AG04449 (cell line): ENCODE measurements at places on chromosomes 16 and 17.

DNA sequence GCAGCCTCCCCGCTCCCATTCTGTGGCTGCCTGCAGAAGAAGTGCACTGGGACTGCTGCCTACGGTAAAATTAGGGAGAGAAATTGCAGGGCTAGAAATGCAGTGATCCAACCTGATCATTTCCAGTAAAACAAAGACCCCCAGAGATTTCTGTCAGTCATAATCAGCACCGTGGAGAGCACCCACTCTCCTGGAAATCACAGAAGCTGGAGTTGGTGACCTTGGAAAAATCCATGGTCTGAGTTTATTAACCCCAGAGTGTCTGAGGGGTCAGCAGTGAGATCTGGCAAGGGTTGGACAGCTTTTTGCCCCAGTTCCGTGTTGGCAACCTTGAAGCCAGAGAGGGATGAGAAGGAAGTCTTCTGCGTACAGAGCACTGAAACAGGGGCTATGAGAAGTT lies 7.8 kb downstream of the SYCE1L start:
- no peak for DNase-seq

DNA sequence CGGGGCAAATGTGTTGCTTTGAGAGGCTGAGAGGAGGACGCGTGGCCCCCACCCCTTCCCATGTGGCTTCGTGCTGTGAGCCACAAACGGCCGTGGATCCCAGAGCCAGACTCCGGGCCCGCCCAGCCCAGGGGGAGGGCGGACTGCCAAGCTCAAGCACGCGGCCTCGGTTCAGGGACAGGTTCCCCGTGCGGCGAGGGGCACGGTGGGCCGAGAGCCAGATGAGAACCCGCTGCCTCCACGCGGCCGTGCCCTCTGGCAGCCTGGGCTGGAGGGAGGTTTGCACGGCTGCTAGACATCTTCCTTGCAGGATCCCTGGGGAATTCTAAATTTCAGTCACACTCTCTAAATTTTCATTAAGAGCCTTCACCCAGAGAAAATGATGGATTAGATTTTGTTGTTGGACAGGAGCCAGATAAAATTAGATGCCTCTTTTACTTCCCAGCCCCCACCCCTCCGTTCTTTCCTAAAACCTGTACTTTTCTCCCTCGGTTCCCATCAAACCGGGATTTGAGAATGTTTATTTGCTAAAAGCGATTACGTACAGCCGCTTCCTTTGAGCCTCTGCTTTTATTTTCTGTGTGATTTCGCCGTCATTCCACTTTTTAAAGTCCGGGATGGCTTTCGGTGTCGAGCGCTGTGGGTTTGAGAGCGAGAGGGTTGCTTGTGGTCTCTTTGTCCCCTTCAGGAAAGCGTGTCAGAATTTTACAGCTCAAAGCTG lies 25.0 kb upstream of the GNG13 start:
- no peak for DNase-seq

GRCh38 chr16:58098207-58099096 lies 30.7 kb downstream of the CFAP20 start:
- no peak for DNase-seq

DNA sequence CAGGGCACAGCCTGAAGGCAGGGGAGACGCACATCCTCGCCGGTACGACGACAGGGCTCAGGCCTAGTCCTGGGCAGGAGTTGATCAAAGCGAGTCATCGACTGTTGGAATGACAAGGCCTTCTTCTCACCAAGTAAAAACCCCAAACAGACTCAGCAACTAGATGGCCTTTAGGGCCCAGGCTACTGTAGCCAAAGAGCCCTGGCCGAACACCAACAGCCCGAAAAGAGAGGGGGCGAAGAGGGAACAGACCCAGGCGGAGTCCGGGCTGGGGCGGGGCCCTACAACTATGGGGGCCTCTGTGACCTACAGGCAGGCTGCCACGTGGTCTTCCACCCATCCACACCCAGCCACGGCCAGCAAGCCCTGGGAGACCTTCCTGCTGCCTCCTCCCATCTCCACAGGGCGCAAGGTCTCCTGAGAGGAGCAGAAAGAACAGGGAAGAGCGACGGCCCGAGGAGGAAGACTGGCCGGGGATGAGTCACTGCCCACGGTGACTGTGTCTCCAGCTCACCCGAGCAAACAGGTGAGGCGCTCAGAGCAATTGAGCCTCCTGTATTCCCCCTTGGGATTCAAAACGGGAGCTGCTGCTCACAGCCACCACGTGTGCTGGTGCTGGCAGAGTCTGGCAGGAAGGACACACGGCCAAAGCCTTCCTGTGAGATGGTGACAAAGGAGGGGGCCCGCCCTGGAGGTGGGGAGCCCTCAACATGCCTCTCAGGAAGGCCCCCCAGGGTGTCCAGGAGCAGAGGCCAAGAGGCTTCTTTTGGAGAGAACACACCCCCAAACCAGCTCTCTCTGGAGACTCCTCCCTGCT lies 17.7 kb downstream of the SLC16A3 start:
- DNase-seq: no peak

- DNase-seq: no peak
These were observed 374.6 kb upstream of the HSBP1 start for GRCh38 chr16:83433201-83433600.

DNA sequence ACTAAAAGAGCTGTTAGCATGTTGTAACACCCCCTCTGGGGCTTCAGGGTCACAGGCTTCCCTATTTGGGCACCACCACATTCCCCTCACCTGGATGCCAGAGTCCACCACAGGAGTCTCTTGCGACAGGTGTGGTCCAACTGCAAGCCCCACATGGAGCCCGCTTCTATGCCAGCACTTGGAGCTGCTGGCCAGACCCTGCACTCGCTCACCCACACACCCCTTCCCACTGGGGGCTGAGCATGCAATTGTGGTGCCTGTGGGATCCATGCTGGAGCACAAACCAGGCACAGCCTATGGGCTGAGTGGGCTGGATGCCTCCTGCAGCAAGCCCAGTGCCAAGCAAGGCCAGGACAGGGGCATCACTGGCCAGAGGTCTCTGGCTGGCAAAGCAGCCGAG lies 6.0 kb upstream of the BLMH start:
- DNase-seq: no peak

DNA sequence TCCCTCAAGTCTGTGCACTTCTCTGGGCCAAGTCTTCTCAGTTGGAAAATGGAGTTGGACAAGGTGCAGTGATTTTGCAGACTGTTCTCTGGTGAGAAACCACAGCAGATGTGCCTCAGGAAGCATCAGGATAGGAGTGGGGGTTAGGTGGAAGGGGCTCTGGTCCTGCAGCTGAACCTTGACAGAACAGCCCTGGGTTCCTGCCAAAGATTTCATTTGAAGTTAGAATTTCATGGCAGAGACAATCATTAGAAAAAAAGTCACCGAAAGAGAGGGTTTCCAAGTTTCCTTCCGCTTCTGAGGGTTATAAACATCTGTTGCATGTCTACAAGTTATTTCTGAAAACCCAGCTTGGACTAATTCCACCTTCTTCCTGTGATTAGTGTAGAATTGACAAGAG lies 80.4 kb upstream of the IRX3 start:
- DNase-seq: no peak

DNA sequence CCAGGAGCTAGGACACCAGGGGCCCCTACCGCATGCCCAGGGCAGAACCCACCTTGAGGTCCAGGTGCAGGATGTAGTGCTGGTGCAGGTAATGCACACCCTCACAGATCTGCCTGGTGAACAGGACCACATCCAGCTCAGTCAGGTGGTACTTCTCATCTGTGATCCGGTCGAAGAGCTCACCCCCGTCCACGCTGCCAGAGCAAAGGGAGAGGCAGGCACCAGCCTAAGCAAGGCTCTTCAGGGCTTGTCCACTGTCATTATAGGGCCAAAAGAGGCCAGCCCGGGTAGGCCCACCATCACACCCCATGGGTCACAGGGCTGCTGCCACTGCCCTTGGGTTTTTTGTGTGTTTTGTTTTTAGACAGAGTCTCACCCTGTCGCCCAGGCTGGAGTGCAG lies 21.0 kb downstream of the MYLK3 start:
- no peak for DNase-seq

DNA sequence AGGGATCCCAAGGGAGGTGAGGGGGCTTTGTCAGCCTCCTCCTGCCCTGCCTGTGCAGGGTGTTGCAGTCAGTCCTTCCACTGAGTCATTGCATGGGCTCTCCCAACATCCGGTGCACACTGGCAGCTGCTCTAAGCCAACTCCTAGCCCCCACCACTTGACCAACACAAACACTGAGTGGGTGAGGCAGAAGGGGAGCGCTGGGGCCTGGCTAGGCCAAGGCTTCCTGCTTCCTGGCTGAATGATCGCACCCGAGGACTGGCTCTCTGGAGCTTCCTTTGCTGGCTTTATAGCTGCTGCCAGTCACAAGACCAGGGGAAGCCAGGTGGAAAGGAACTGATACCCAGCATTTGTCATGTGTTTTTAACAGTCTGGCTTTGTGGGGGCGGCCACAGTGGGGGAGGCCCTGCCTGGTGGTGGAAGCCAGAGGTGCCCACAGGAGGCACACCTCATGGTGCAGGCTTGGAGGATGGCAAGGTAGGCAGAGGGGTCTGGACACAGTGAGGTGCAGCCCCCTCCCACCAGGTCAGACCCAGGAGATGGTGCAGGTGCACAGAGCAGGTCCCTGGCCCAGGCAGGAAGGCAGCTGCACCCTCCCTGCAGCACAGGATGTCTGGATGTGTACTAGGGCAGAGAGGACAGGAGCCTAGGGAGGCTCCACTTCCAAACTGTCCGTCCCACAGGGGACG lies 6.8 kb downstream of the MPG start:
- peak; percentile 70 for DNase-seq

DNA sequence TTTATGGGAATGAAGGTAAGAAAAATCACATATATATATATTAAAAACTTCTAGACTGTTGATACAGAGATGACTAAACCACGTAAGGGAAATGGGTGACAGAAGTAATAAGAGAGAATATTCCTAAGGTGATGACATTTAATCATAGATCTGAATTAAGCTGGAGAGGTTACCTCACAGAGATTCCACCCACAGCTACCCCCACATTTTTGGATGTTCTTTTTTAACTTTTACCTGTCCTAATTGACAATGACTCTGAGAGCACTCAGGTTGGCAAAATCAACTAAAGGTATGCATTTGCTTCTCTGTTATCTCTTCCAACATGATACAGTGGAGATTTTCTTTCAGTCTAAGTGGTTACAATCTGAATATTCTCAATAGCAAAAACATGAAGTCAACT lies 1280.6 kb downstream of the CDH11 start:
- DNase-seq: no peak

DNA sequence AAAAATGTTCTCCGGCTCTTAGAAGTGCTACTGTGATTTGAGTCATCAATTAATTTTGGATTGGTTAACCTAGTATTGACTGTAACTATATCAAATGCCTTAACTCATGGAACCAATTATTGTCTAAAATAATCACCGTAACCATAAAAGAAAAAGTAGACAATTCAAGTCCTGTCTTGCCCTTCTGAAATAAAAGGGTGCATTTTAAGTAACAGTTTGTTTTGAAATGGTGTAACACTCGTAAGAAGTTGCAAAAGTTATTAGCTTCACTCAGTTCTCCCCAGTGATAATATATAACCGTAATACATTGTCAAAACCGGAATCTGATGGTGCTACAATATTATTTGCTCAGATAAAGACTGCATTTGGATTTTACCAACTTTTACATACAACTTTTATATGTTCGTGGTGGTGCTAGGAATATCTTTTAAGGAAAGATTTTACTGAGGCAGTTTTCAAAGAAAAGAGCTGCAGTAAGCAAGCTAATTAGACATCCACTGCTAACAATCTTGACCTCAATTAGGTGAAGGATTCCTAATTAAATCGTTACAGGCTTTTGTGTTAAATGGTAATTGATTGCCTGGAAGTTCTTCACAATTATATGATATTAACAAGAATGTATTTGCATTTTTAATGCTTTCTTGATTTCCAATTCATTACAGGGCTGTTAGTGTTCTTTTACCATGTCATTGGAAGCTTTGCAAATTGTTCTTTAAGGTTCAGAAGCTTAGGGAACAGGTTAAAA lies 413.1 kb upstream of the MON1B start:
- DNase-seq: no peak

- DNase-seq: no peak
These were observed 164.6 kb downstream of the CYLD start for GRCh38 chr16:50906454-50906853.

GRCh38 chr17:63500543-63501390 lies 22.4 kb upstream of the KCNH6 start:
- no peak for DNase-seq

GRCh38 chr17:7440834-7441195 lies 1.5 kb downstream of the FGF11 start:
- DNase-seq: no peak

GRCh38 chr17:82892899-82893565 lies 53.2 kb upstream of the ZNF750 start:
- no peak for DNase-seq

GRCh38 chr17:1031711-1032110 lies 34.8 kb downstream of the TIMM22 start:
- no peak for DNase-seq

DNA sequence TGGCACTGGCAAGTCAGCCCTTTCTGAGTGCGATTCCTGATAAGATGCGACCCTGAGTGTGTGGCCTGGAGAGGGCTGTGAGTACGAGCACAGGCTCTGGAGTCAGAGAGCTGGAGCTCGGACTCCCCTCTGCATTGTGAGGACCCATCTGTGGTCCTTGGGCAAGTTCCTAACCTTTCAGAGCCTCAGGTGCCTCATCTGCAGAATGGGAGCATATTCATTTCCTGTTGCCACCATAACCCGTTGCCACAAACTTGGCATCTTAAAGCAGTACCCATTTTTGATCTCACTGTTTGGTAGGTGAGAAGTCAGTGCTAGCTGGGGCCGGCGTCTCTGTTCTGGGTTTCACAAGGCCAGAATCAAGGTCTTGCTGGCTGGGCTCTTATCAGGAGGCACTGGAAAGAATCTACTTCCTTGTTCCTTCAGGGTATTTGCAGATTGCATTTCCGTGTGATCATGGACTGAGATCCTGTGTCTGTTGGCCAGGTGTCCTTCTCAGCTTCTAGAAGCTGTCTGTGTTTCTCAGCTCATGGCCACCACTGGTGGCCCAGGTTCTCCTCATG lies 20.2 kb downstream of the KNOP1 start:
- no peak for DNase-seq

DNA sequence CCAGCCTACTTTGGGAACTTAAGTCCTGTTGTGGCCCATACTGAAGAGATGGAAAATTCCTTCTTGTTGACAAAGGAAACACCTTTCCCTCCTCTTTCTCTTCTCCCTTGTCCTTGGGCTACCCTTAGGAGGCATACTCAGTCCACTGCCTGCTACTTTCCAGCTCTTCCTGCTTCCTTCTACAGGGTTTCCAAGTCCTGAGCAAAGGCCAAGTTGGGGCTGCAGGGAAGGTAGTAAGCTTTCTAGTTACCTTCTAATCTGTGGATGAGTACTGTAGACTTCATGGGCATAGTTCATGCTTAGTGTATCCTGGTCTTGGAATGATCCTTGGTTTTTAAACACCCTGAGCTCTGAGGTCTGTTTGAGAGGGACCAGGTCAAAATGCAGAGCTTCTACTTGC lies 299.2 kb upstream of the MAF start:
- DNase-seq: no peak

- no peak for DNase-seq
These were observed 33.9 kb upstream of the GSE1 start for GRCh38 chr16:85579191-85579590.

- no peak for DNase-seq
These were observed 500 bp downstream of the COX6A2 start for GRCh38 chr16:31427441-31428278.

GRCh38 chr17:60314423-60314822 lies 77.5 kb downstream of the USP32 start:
- no peak for DNase-seq
